ENCODE measurements at places on chromosomes 1 and 21. TPM values are rescaled to one million over a fixed set of nuclear protein-coding genes. Genes with fewer than 3 reads are reported as not detected.

- DNase-seq = no peak
These were observed 28.2 kb downstream of the VAV3 start for GRCh38 chr1:107936498-107937481.

DNA sequence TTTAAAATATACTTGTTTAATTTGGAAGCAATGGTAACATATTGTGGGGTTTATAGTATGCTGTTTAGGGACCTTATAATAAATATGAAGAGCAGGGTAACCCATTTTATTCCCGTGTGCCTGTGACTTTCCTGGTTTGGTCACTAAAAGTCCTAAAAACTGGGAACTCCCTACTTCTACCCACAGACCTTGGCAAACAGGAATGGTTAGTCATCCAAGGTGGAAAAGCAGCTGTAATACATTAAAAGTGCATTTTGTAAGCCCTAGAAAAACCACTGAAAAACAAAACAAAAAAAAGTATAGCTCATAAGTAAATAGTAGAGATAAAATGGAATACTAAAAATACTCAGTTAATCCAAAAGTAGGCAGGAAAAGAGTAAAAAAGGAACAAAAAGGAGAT lies 538.9 kb downstream of the LMO4 start:
- DNase-seq = no peak

The MYBPHL gene
- polyA plus RNA-seq = 0.24 TPM

- no peak for DNase-seq
These were observed 216 bp downstream of the PRKCZ start for GRCh38 chr1:2050461-2050792.

The FCAMR gene
- polyA plus RNA-seq = 0.10 TPM

The OR2G6 gene
- polyA plus RNA-seq = not detected

DNA sequence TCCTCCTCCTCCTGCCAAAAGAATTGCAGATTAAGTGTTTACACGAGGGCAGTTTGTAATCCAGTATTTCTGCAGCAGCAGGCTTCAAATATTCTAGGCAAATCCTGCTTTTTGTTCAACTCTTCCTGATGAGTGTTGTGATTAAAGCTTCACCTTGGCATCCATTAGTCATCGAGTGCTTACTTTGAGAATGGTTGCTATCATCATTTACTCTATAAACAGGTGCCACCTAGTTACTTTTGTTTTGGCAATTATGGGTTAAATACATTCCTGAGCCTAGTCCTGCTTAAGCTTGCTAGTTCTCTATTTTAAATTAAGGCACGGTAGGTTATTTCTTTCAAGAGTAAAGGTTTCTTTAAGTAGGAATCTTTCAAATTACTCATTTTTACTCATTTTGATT lies 20.3 kb downstream of the PDC start:
- DNase-seq = no peak

DNA sequence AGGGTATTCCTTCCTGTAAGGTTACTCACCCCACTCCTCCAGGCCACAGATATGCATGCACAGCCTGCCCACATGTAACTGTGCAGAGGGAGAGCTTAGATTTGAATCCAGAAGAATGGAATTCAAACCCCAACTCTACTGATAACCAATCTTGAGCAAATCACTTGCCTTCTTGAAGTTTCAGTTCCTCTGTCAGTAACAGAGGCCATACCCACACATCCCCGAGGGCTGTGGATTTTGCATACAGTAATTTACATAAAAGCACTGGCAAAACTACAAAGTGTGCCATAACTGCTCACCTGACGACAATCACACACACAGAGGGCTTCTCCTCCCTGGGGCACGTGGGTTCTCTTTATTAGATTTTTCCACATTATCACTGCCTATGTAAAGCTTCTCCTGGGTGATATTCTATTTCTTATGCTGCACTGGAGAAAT lies 18.6 kb downstream of the CD247 start:
- no peak for DNase-seq

DNA sequence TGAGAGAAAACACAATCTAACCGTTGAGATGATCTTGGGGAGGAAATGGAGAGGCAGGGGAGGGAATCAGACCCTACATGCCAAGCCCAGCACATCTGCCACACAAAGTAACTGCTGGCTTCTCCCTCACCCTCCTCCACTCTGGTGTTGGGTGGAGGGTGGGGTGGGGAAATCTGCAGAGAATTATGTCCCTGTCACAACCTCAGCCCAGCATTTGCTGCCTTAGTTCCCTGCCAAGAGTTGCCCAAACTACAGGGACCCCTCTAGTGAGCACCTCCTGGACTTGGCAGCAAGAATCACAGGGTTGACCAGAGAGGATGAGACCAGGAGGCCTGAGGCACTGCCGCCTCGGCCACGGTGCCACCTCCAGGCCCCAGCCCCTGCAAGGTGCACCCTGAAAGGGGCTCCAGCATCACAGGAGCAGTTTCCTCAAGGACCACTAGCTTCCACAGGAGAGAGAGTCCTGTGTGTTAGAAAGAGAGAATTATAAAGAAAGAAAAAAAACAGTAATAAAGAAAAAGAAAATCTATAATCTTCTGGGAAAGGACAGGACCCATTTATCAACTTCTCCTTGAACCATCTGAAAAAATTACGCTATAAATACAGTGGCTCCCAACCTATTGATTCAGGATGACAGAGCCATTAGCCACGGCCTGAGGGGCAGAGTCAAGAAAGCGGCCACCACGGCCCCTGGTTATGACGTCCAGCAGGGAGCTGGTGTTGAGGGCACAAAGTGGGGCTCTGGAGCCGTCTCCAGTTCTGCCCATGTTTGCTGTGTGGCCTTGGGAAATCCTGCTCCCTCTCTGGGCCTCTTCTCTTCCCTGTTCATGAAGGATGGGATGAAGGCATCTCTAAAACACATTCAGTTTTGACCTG lies 451.7 kb downstream of the MATN1 start:
- no peak for DNase-seq

DNA sequence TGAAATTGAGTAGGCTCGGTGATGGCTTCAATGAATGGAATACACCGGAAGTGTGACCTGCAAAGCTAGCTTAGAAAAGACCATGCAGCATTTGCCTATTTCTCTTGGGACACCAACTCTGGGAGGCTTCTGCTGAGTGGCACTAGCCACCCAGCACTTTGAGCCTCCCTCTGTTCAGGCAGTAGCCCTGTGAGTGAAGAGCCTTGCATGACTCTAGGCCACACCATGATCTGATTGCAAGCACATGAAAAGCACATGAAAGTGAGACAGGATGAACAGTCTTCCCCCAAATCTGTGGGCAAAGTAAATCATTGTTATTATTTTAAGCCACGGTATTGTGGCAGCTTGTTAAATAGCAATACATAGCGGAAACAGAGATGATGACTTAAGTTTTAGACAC lies 2.8 kb downstream of the CD48 start:
- no peak for DNase-seq

The KLHDC8A gene
- polyA plus RNA-seq = 1.3 TPM

DNA sequence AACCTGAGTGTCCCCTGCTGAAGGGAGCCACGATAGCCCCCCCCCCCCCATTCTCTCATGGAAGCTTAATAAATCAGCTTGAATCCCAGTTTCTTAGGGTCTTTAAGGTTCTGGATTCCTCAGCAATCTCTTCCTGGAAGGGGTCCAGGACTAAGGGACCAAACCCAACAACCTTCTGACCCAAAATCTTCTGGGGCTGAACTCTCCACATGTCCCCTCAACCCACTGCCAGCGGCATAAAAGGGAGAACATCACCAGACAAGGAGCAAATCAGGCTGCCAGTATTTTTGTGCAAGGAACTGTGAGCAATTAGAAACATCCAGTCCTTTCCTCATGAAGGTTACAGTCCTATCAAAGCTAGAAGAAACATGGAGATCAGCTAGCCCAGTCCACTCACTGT lies 12.7 kb upstream of the LORICRIN start:
- DNase-seq = no peak

DNA sequence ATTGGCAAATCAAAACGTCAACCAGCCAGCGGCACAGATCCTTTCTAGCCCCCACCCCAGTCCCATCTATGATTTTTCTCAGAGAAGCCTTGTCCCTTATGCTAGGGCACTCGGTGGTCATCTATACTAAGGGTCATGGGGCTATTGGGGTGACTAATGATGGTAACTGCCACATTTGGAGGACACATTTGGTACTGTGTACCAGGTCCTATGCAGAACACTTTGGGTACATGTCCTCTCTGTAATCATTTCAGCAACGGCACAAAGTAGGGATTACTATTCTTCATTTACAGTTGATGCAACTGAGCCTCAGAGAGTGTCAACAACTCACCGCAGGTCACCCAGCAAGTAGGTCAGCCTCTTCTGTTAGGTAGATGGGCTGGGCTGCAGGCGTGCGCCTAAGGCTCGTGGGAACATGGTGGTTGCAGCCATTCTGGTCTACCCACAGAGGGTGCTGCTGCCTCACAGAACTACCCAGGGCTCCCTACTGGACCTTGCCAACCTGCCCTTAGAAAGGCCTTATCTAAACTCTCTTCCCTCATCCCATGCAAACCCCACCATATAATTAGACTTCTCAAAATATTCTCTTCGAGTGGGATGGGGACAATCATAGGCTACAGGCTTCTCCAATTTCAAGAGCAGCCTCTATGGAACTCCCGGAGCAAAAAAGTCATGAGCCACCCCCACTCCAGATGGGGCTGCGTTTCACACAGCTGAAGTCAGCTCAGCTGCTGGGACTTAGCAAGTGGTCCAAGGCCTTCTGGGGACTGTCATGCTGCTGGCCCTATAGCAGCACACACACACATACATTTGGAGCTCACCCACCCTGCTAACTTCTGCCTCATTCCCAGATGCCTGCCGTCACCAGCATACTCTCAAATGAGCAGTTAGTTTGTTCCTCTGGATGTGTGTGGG lies 5.8 kb upstream of the SDHB start:
- no peak for DNase-seq

DNA sequence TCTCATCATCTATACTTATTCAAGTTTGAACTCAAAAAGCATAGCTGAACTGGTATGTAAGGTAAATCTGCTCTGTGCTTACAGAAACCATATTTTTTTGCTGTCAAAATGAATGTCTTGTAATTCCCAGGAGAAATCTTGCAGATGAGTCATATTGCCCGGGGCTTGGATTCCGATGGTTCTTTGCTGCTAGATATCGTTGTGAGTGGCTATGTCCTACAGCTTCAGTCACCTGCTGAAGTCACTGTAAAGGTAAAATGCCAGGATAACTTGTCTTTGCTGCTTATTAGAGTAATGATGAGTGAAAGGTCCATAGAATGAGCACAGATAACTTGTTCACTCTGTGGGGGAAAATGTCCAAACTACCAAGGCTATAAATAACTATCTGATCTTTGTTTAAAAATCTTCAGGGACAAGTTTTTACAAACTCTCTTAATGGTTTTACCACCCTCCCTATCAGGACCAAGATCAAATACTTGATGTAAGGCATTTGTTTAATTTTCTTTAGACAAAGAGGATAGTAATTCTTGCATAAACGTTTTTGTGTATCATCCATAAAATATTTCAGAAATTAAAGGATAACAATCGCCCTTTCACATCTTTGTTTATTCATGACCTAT lies 222.3 kb downstream of the TPR start:
- DNase-seq = no peak

- DNase-seq = no peak
These were observed 153.3 kb upstream of the BEND5 start for GRCh38 chr1:48930011-48930410.

DNA sequence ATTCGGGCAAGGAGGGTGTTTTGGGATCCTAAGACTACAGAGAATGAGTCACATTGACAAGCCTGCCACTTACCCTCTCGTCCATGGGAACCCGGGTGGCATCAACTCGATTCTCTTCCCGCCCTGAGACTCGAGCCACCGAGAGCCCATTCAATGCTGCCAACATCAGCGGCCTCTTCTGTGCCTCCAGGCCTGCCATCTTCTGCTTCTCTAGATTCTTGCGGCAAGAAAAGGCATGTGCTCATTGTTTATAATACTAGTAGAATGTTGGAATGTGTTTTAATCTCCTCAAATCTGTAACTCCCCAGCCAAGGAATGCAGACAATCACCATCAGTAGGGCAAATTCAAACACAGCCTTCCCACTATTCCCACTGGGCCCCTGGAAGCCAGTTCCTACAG lies 96.9 kb downstream of the SMYD2 start:
- no peak for DNase-seq

The WRAP73 gene
- polyA plus RNA-seq = 14.0 TPM

DNA sequence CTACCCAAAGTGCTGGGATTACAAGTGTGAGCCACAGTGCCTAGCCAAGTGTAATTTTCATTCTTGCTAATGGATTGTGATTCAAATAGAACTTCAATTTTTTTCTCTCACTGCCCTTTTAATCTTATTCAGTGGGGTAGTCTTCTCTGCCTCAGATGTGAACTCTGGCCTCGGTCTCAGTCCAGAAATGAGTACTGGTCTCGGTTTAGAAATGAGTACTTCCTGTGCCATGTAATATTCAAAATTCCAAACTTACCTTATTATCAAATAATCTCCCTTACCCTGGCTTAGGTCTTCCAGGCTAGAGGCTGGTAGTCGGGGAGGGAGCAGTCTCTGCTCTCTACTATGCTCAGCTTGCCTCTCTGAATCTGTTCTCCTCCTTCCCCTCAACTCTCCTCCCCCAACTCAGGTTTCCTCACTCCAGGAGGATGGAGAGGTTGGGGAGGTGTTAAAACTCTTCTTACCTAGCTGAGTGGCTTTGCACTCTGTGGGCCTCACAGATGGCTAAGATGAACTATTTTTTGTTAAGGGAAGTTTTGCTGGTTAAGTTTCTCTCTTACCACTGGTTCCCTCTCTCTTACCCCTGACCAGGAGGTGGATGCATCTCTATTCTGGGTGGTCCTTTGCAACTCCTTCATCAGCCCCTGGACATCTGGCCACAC lies 4.8 kb upstream of the SLAMF9 start:
- no peak for DNase-seq

DNA sequence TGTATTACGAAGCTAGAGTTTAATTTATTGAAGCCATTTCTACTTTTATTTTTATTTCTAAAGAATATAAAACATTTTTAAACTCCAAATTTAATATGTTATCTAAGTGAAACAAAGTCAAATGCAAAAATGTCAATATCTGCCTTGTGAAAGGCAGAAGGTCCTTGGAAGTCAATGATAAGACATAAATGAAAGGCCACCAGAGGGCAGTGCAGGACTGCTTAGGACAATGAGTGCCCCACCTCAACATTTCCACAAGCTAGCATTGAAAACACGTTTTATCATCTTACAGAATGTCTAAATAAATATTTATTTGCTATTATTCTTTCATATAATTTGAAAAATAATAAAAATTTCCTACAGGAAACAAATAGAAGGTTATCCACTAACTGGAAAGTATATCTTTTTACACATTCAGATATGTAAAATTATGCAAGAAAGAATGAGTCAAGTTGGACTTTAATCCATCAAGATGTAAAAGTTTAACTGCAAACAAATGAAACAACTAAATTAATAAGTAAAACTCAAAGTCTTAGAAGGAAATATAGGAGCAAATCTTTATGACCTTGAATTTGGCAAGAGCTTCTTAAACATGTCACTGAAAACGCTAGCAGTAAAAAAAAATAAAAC lies 140.1 kb upstream of the FMN2 start:
- peak; percentile 41 for DNase-seq

DNA sequence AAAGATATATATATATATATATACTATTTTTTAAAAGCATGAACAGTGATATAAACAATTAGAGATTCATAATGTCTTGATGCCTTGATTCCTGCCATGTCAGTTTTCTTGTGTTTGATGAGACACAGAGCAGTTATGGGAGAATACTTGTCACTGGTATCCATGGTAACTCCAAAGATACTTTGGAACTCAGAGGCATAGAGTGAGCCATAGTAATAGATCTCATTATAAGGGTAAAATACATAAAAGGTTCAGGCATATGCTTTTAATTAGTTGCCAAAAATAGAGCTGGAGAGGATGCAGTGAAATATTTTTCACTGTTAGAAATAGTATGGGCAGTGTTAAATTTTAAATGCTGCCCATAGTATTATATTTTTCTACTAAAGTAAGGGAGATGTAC lies 134.1 kb downstream of the SYT14 start:
- DNase-seq = no peak
